ENCODE measurements at places on chromosomes 3 and 15.

- no peak for DNase-seq
Observed at GRCh38 chr3:120516136-120516535, 65.3 kb upstream of the FSTL1 start.

- no peak for DNase-seq
Observed at GRCh38 chr3:171860830-171861535, 17.8 kb downstream of the TMEM212 start.

GRCh38 chr15:37814847-37815515 lies 119.5 kb upstream of the TMCO5A start:
- no peak for DNase-seq

DNA sequence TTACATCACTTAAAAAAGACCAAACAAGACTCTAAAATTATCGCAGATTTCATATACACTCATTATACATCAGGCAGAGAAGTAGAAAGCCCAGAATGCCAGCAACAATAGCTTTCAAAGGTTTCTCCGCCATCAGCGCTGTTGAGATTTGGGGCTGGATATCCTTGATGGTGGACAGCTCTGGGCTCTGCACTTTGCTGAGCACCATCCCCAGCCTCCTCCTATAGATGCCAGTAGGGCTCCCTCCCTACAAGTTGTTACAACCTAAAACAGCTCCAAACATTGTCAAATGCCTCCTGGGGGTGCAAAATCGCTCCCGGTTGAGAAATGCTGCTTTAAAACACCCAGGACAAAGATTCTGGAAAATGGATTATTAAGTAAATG lies 73.5 kb downstream of the ATP10A start:
- no peak for DNase-seq

GRCh38 chr3:42717306-42717705 lies 14.7 kb upstream of the HHATL start:
- DNase-seq: no peak

DNA sequence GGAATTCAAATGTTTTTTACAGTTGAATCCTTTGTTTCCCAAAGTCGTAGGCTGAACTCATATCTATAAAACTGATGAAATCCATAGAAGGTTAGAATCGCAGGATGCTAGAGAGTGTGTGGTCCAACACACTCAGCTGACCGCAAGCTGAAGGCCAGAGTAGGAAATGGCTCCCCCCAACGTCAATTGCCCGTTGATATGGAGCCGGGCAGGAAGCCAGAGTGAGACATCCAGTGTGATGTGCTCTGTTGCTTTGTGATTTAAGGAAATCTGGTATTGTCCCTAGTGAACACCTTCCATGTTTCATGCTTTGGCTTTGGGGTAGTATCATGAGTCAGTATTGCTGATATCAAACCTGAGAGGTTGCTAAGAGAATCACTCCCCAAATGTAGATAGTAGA lies 5.8 kb upstream of the MEX3B start:
- DNase-seq: no peak

GRCh38 chr3:13707456-13707855 lies 158.5 kb downstream of the FBLN2 start:
- DNase-seq: no peak

DNA sequence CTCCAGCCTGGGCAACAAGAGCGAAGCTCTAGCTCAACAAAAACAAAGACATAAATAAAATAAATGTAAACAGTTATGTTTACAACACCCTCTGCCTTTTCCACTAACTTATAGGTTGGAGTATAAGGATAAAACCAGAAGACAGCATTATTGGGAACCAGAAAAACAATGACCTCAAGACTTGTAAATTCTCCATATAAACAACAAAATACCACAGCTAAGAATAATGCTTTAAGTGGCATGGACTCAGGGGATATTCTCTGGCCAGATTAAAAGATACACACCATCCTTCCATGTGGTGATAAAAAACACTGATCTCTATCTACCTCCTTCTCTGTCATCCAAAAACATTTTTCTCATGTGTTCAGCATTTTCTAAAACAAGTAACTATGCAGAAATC lies 500.6 kb downstream of the MAGI1 start:
- no peak for DNase-seq
